ENCODE measurements at places on chromosomes 13 and 19.

DNA sequence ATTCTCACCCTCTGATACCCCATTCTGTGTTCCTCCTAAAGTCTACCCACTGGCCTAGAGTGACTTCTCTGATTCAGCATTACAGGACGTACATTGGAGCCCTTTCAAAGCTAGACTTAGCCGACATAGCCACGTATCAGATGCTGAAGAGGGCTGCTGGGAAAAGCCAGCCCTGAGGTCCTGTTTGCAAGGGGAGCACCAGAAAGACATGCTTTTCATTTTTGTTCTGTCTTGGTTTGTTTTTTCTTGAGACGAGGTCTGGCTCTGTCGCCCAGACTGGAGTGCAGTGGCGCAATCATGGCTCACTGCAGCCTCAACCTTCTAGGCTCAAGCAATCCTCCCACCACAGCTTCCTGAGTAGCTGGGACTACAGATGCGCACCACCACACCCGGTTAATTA lies 6.3 kb upstream of the ZSWIM4 start:
- no peak for DNase-seq

- no peak for DNase-seq
Measured at GRCh38 chr13:101283782-101284181, 132.5 kb downstream of the NALCN start.

- DNase-seq, result no peak
Measured at GRCh38 chr13:89163096-89163495, 1491.9 kb downstream of the SLITRK5 start.

DNA sequence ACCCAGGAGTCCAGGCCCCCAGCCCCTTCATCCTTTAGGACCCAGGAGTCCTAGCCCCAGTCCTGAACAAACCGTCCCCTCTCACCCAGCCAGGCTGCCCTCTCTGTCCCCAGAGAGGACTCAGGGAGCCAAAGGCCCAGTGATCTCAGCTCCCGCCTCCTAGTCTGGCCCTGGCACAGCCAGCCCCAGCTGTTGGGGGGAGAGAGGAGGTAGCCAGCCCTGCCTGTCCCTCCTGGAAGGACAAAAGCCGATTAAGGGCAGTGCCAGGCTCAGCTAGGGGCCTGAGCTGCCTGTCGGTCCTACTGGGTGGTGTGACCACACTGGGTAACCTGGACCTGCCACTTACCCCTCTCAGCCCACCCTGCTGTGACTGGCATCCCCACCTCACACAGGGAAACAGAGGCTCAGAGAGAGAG lies 14.5 kb downstream of the LIPE start:
- no peak for DNase-seq

DNA sequence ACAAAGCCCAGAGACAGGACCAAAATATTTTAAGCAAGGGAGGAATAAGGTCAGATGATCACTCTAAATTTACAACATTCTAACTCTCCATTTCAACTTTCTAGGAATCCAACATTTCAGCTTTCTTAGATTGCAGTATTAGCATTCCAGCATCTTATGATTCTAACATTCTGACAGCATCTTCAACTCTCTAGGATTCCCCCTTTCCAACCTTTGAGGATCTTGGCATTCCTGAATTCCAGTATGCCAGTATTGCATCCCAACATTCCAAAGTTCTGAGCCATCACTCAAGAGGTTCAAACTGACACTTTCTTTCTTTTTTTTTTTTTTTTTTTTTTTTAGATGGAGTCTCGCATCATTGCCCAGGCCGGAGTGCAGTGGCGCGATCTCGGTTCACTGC lies 13.8 kb downstream of the TGFB1 start:
- DNase-seq, result no peak

DNA sequence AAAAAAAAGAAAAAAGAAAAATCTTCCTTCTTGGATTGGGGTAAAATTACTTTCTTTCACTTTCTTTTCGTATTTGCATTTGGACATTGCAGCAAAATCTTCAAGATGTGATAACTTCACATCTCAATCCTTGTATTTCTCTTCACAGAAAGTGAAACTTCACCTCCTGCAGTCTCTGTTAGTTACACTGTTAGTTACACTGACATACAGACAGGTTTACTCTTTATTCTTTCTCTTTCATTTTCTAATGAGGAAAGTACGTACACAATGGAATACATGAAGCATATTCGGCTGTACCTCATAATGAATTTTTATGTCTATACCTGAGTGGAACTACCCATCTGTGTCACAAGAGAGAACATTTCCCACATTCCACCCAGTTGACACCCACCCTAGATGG lies 459.1 kb upstream of the GPC6 start:
- no peak for DNase-seq

DNA sequence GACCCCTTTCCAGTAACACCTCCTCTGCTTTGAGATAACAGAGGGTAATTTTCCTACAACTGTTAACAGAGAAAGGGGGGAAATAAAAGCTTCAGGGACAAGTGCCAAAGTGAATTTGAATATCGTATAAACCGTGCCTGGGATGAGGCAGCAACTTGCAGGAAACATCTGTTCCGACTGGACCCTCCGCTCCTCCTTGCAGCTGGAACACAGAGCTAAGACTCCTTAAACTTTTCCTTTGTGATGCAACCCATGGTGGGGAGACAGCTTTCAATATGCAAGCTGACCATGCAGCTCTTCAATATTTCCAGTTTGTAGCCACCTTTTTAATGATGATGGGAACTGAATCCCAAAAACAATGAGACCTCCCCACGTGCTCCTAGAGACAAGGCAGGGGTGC lies 432.6 kb downstream of the ZNF536 start:
- DNase-seq, result no peak

DNA sequence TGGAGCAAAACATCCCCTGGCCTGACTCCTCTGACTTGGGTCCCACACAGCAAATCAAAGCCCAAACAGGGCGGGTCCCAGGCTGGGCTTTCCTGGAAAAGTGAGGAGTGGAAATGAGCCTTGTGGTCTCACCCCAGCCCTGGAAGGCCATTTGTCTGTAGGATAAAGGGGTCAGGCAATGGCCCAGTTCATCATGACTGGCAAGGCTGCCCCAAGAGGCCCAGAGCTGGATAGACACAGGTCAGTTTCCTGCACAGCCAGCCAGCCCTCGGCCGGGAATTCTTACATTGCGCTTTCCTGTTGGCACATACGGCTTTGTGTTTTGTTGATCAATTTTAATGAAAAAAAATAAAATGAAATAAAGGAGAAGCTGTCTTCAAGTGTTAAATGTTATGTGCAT lies 174.3 kb downstream of the TSHZ3 start:
- no peak for DNase-seq

GRCh38 chr19:18785179-18786124 lies 5.7 kb downstream of the COMP start:
- peak; percentile 36 for DNase-seq

DNA sequence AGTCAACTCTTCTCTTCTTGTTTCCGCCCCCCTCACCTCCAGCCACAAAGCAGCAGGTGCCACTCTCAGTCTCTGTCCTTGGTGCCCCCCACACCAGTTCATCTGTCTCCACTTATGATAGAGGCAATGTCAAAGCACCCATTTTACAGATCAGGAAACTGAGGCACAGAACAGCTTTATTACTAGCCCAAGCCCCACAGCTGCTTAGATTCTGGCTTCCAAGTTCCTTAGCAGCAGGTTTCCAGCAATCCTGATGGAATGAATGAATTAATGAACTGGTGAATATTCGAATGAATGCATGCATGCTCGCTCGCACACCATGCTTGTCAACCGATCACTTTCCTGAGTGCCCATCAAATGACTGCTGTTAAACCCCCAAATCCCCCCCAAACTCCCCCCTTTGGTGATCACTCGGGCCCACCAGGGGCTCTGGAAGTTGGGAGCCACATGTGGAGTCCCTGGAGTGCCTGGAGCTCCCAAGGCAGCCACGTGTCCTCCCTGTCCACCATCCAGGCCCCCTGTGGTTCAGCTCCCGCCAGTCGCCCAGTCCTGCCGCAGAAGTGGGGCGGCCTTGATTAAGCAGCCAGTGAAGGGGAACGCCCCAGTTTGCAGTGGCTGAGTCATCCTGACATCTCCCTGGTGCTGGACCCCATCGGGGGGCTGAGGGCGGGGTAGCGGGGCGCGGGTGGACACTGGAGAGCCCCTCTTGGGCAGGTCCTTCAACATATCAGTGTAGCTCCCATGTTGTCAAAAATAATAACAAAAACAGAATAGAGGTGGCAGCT lies 6.8 kb downstream of the PTPRS start:
- no peak for DNase-seq

DNA sequence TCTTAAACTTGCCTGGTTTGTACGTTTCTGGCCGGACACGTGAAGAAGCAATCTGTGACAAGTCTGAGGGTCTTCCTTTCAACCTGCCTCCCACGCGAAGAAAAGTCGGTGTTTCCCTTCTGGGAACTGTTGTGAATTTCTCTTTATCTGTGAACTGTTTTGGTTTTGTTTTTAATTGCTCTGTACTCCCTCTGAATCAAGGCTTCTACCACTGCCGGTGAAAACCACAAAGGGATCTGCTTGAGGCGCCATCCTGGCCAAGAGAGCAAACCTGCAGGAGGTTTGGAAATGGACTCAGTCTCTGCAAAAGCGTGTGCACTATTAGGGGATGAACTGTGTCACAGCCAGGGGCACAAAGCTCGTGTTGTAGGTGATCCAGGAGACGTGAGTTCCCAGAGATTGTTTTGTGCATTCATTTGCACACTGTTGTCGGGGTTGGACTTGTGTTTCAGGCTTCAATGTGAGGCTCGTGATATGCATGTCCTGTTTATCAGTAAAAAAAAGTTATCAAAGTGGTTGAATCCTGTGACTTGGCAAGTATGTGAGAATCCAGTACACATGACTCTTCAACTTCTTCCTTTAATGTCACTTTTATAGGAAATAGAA lies 9.7 kb downstream of the SIGLEC8 start:
- no peak for DNase-seq

GRCh38 chr13:76339649-76340048 lies 546.6 kb downstream of the KCTD12 start:
- no peak for DNase-seq

GRCh38 chr19:56120002-56120370 lies 1.1 kb downstream of the ZNF787 start:
- no peak for DNase-seq

GRCh38 chr13:50209631-50210030 lies 194.4 kb downstream of the KCNRG start:
- no peak for DNase-seq

DNA sequence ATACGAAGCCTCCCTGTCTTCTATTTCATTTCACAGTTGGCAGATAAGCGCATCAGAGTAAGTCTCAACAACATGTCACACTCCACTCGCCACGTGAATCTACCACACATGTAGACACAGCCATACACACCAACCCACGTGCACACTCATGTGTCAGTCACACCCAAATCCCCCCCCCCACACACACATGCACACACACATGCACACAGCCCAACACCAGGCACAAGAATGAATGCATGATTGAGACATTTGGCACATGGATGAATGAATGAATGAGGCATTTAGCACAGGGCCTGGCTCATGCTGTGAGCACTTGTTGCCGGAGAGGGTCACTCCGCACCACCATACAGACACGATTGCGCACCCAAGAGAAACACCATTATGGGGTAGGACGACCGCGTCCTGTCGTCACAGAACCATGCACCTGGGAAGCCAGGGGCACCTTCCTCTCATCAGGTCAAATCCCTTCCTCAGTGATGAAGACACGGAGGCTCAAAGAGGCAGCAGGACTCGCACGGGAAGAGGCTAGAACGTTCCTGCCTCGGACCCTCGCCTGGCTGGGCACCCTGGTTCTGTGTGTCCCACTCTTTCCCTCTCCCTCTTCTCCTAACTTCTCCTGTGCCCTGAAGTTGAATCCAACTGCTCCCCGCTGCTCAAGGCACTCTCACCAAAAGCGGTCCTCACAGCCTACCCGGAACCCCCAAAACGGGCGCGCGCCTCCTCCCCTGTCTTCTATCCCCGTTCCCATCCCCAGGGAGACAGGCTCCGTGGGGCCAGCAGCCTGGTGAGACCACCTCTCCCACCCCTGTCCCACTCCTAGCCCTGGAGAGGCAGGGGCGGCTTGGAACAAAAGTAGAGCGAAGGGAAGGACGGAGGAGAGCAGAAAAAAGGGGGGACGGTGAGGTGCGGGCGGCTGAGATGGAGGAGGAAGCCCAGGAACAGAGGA lies 1.3 kb downstream of the MEIS3 start:
- DNase-seq, result no peak

DNA sequence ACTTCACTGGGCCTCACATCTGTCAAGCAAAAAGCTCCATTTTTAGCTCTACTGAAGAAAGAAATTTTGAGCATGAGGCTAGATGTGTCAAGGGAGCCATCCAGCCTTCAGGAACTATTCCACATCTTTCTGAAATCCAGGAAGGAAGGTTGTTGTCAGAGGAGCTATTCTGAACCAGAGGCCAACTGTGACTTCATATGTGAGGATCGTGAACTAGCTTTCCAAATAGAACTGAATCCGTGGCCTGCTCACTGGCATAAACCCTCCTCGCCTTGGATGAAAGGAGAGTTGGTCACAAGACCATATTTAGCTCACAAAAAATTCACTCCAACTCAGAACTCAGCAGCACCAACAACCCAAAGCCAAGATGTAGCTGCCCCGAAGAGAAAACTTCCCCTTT lies 195.8 kb downstream of the FOXO1 start:
- DNase-seq, result no peak

GRCh38 chr19:47652285-47652684 lies 43.4 kb downstream of the BICRA start:
- DNase-seq, result no peak

DNA sequence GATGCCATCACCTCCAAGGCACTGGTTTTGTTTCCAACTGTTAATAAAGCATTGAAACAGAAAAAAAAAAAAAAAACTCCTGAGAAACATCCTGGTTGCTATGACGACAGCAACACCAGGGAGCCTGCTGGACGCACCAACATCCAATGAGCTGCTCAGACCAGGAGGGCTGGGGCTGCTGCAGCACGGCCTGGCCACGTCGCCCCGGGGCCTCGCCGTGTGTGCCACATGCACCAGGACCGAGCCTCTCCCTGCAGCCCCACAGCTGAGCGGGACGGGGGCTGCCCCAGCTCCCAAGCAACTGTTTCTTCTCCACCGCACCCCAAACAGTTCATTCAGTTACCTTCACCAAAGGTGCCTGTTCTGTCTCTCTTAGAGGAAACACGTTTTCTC lies 54.5 kb downstream of the RASA3 start:
- no peak for DNase-seq

- DNase-seq, result no peak
Measured at GRCh38 chr13:114124431-114124830, 8.0 kb downstream of the RASA3 start.

DNA sequence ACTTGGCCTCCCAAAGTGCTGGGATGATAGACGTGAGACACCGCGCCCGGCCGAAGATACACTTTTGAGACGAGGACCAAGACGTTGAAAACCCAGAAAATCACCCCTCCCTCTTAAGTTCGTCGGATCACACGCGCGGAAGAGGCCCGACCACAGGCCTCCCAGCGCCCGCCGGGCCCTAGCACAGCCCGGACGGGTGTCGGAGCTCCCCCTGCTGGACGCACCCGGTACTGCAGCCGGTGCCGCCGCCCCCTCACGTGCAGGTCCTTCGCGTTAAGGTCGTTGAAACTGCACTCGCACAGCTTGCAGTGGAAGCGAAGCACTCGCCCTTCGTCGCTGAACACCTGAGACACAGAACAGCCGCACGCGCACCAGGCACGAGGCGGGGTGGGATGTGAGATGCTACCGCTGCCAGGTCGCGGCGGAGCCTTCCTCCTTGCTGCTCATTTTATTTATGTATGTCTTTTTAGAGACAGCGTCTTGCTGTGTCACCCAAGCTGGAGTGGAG lies 35.7 kb upstream of the MATK start:
- peak; percentile 90 for DNase-seq

GRCh38 chr19:17419621-17420474 lies at the start of gene MVB12A:
MVB12A (plus strand) TSS chr19:17420047; CDS start chr19:17420136, 89 bp downstream.
- DNase-seq, result peak; percentile 91

Measured in stimulated activated CD8-positive, alpha-beta memory T cell treated with anti-CD3 and anti-CD28 coated beads, Interleukin-4, amount 100 ng/mL, for 1 hour (primary cell).